ENCODE measurements at places on chromosomes 7 and 10. TPM values are rescaled to one million over a fixed set of nuclear protein-coding genes. Genes with fewer than 3 reads are reported as not detected.

Gene LHFPL3
- not detected for total RNA-seq

Gene DRGX
- not detected for total RNA-seq

Gene GRB10
- 1.1 TPM for total RNA-seq

Gene CYP2C19
- not detected for total RNA-seq

Gene NOD1
- 14.5 TPM for total RNA-seq

Gene PRPS1L1
- total RNA-seq, result not detected

Gene LRRC27
- 4.5 TPM for total RNA-seq

Gene LIMK1
- total RNA-seq, result 20.2 TPM

DNA sequence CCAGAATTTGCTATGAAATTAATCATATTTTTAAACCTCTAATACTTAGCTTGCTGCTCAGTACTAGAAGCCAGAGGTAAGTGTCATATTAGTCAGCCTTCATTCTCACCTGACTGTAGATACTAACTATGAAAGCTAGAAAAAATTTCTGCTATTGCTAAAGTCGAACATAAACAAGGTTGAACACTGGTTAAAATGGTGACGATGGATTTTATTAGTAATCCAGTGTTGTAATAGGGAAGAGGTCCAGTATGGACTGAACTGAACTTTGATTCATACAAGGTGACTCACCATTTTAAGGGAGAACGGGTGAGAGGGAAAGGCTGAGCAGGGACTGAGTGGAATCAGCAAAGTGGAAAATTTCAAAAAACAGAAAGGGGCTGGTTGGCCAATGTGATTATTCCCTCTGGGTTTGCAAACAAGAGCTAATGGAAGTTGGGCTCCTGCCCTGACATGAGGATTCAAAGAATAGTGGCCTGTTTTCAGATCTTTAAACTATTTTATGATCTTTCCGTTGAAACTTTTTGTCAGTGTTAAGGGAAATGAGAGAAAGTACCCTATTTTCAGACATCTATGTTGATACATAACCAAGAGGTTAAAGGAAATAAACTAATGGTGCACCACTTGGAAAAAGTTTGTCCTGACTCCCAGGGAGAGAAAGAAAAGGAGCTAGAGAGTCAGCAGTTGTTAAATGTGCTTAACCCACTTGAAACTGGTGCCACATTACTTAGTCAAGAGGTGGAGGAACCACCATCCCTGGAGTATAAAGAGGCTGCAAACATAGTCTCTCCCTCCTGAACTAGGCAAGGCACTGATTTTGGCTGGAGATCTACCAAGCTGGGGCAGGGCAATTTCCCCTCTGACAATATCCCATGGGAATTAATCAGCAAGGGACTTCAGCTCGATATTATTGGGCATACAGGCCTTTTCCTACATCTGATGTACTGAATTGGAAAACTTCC is 15.3 kb upstream of the AKR1C1 start:
- no peak for ATAC-seq

- no peak for ATAC-seq
Measured at GRCh38 chr7:158407581-158408317, 179.9 kb downstream of the PTPRN2 start.

- no peak for ATAC-seq
Measured at GRCh38 chr10:121152033-121152432, 300.9 kb downstream of the WDR11 start.

- no peak for ATAC-seq
Measured at GRCh38 chr10:6813306-6813705, 233.2 kb upstream of the PRKCQ start.

DNA sequence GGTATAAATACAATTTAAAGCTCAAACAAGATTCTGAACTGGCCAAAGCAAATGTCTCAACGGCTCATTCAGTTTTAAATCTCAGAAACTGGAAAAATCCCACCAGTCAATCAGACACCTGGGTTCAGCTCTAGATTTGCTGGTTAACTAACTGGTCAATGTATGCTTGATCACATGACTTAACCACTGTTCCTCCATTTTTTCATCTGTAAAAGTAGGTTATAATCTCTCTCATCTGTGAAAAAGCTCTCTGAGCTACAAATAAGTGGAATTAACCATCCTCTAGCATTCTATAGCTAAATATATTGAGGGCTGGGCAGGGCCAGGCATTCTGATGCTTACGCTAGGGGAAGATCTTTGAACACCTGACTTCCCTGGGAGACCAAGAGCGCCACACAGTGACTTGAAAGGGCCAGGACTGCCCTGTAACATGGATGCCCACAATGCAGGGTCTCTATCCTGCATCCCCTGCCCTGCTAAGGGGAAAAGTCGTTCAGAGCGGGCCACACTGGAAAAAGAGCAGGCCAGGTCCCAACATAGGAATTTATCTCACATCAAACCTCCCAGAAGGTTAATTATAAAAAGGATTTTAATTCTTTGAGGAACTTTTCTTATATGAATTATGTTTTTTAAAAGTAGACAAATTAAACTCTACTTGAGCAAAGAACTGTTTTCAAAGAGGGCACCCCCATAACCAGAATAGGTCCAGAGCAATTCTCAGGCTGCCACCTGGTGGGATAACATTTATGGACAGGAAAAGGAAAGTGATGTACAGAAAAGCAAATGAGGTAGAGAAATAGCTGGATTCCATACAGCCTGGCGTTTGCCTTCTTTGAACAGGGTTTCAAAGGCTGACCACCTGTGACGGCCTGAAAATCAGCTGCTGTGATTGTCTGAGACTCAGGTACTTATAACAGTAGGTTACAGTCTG is 1.8 kb downstream of the RP9 start:
- peak; percentile 25 for ATAC-seq

DNA sequence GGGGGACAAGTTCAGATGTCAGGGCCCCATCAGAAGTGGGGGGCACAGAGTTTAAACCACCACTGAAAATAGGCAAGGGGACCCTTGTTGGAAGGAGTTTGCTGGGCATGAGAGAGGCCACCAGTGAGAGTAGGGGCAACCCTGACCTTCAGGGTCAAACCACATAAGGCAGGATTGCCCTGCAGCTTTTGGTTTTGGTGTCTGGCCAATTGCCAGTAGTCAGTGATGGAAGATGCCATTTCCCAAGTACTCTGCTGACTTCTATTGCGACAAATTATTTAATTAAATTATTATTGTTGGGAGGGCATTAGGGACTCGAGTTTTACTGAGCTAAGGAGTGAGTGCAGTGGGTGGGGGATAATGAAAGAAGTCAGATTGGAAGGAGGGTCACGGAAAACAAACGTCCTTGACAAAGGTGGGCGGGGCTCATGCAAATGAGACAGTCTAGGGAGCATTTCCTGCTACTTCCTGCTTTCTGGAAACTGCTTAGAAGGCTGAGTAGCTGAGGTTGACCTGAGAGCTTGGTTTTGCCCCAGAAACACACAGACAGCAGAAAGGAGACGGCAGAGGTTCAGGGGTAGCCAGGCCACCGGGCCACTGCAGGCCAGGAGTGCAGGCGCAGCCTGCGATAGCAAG is 74.2 kb upstream of the ANLN start:
- ATAC-seq, result no peak

- no peak for ATAC-seq
Measured at GRCh38 chr7:66970310-66970709, 25.1 kb downstream of the SBDS start.

DNA sequence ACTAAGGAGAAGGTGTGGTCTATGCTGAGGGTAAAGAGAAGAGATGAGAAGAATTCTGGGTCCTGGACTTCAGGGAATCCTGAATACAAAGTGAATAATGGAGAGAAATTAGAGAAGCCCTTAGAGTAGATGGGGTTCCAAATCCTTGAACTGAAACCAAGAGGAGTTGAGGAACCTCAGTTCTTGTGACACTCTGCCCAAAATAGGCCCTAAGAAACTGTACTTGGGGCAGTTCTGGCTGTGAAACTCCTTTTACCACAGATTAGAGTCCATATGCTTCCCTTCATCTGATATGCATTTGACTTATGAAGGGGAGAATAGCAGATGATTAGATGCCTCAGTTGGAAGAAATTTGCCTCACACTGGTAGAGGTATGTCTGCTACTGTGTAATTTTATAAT is 19.0 kb downstream of the TES start:
- ATAC-seq, result peak; percentile 16

- no peak for ATAC-seq
Measured at GRCh38 chr10:7533657-7534479, 123.0 kb upstream of the SFMBT2 start.

DNA sequence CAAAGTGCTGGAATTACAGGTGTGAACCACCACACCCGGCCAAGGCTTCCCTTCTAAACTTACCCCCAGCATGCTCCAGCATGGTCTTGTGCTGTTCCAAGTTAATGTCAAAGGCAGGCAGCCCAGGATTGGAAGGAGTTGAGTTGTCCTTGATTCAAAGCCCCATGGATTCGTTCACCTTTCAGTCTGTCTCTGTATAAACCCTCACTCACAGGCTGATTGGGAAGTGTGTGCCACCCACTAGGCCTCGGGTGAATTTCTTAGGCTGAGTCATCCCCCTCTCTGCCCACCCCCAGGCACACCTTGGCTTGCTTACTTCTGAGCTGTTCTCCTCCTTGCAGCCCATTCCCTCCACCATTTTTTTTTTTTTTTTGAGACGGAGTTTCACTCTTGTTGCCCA is 13.3 kb upstream of the PRDX3 start:
- ATAC-seq, result peak; percentile 76

- ATAC-seq, result no peak
Measured at GRCh38 chr10:72186258-72186981, 29.4 kb upstream of the ANAPC16 start.

- peak; percentile 27 for ATAC-seq
Measured at GRCh38 chr10:112390125-112390703, 16.3 kb downstream of the ACSL5 start.

GRCh38 chr7:139901056-139901795 is 72.2 kb downstream of the TBXAS1 start:
- ATAC-seq, result no peak

DNA sequence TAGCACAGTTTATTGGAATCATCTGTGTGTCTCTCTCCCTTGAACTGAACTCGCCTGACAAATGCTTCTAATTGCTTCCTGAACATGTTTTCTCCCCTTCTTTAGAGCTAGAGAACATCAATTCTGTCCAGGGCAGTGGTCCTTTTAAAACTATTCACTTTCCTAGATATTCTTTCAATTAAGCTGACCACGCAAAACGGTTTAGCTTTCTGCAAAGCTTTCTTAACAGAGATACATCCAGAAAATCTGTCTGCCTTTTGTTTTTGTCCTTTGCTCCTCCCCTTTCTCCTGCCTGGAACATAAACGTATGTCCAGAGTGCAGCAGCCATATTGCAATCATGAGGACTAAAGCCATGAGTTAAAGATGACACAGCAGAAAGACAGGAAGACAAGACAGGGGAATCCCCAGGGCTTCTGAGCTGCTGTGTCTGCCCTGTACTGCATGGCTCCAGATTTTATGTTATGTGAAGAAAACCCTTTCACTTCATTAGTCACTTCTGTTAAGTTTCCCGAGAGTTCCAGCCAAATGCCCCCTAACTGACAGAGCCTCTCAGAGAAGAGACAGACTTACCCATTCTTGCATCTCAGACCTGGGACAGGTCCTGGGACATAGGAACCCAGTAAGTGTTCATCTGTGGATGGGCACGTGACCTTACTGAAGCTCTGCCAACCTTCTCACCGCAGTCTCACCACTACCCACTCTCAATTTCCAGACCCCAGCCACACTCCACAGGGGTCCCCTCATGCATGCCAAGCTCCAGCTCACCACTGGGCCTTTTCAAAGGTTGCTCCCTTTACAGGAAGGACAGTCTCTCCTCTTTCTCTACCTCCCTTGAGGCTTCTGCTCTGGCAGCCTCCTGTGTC is 35.0 kb upstream of the CPXM2 start:
- peak; percentile 83 for ATAC-seq

- no peak for ATAC-seq
Measured at GRCh38 chr7:156061689-156062255, 249.5 kb upstream of the SHH start.

DNA sequence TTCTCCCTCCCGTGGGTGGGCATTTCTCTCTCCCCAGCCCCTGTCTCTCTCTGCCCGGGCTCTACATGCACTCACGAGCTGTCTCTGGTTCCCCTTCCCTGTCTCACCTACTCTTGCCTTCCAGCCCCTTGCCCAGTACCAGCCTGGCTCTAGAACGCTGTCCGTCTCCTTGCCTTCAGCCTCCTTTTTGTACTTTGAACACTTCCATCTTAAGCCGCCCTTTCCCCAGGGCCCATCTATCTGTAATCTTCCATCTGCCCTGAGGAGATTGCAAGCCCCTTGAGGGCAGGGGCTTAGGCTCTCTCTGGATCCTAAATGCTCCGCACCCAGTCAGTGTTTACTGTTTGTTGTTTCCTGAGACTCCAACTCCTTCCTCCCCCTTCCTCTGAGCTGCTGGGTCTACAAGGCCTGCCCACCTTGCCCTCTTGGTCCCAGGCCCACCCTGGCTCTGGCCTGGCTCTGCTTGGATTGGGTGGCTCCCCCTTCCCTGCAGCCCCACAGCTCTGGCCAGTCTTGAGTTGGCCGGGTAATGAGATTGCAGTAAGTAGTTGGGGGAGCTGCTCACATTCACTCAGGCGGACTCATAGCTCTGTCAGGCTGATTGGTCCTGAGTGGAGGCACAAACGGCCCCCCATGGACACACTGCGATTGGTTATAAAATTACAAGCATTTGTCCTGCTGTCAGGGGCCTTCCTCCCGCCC is 28.3 kb downstream of the POLL start:
- ATAC-seq, result no peak

DNA sequence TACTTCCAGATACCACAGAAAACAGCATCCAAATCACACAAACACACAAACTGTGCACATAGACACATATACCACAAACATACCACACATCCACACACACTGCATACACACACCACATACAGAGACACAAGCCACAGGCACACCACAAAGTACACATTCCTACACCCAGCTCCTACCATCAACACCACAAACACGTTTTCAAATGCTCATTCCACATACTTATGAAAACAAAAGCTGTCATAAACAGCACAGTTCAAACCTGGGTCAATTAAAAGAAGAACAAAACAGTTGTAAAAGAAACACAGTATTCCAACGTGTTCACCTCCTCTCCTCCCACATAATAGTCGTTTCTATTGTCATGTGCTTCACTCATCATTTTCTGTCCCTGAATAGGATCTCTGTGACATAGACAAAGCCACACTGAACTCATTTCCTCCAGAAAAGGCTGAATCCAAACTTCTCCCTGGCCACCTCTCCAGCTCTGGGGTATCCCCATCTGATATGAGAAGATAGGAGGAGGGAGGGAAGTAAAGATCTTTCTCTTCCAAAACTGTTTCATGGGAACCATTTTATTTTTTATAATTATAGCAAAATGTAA is 89.2 kb downstream of the CXCL12 start:
- ATAC-seq, result no peak

GRCh38 chr7:18243731-18244130 is 216.1 kb upstream of the PRPS1L1 start:
- ATAC-seq, result no peak

- peak; percentile 95 for ATAC-seq
Measured at GRCh38 chr7:75776295-75776971, 4.4 kb upstream of the CCL26 start.

- no peak for ATAC-seq
Measured at GRCh38 chr7:97271619-97272018, 154.1 kb downstream of the SDHAF3 start.

GRCh38 chr7:4878336-4879335 is 4.9 kb downstream of the RADIL start:
- no peak for ATAC-seq
